Lower leg skin (tissue), 4 donors: ENCODE measurements at places on chromosomes 5 and 9. TPM values are rescaled to one million over a fixed set of nuclear protein-coding genes. Genes with fewer than 3 reads are reported as not detected.

DNA sequence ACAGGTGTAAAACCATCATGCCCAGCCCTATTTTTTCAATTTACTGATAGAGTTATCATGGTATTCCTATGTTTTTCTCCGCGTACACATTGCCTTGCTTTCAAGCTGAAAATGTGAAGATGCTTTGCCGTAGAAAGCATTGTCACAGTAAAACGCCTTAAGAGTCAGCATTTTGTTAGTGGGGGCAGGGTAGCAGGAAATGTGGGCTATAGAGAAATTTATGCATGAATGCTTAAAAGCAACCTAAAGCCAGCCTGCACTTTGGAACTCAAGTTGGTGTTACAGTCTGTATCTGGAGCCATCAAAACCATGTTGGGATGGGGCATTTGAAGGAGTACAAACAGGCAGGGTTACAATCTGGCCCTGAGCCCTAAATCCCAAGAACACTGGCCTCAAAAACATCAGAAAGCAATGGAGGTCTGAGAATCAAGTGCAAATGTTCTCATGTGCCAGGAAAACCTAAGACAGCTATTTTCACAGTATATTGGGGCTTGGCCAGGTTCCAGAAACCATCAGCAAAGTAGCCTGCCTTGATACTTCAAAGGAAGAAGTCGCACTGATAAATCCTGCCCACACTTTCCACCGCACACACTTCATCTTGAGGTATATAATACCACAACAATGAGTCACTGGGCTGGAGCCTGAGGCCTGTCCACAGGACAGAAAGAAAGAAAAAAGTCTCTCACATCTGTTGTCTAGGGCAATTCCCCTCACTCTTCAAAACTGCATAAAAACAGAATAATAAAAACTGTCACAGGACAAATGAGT is 313.8 kb downstream of the ENC1 start:
- no peak for DNase-seq

GRCh38 chr9:18359335-18359734 is 114.6 kb upstream of the ADAMTSL1 start:
- no peak for DNase-seq

DNA sequence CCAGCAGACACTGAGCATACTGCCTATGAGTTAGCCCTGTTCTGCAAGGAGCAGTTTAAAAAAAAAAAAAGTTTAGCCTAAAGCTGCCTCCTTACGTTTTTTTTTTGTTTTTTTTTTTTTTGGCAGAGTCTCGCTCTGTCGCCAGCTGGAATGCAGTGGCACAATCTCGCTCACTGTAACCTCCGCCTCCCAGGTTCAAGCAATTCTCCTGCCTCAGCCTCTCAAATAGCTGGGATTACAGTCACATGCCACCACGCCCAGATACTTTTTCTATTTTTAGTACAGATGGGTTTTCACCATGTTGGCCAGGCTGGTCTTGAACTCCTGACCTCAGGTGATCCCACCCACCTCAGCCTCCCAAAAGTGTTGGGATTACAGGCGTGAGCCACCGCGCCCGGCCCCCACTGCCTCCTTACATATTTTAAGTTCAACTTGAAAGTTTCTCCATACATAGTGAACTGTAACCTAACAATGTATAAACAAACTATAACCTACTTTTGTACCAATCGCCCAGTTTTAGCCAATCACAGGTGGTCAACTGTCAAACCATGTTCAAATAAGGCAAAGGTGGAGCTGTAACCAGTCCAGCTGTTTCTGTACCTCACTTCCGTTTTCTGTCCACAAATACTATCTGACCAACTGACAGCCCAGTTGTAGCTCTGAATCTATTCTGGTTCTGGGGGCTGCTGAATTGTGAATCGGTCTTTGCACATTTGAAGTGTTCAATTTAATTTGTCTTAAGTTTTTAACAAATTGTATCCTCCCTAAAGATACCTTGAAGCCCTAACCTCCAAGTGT is 17.1 kb downstream of the GKAP1 start:
- no peak for DNase-seq

GRCh38 chr5:80759866-80760577 is 105.2 kb upstream of the DHFR start:
- DNase-seq, result no peak

- DNase-seq, result no peak
Measured at GRCh38 chr9:33498387-33498786, 24.7 kb upstream of the NOL6 start.

DNA sequence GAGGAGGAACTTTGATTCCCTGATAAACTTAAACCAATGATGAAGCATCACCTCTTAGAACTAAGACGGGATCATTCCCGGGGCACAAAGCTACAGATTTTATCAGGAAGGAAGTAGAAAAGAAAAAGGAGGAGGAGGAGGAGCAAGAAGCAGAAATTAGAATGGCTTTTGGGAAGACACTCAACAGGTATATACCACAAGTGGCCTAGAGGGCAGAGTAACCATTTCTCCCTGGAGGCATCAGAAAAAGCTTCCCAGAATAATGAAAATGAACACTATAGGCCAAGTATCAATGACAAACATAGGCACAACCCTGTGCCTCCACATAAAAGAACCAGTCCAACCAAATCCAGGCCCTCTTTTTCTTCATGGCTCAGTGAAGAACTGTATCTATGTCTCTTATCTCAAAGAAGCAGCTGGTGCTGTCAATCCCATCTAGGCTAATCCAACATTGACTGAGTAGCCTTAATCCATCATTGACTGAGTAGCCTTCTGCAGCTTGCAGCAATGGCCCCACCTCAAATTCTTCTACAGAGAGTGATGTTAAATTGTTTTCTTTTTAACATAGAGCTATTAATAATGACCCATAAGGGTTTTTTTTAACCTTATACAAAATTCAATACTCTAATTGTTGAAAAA is 178.8 kb upstream of the KIF2A start:
- no peak for DNase-seq

- DNase-seq, result no peak
Measured at GRCh38 chr5:96868603-96869371, 7.5 kb upstream of the ERAP2 start.

Gene TAF1L
- total RNA-seq, result not detected

Gene LECT2
- not detected for total RNA-seq

Gene PCDHGA4
- 0.25 TPM for total RNA-seq
